ENCODE measurements at places on chromosomes 7 and 10. TPM values are rescaled to one million over a fixed set of nuclear protein-coding genes. Genes with fewer than 3 reads are reported as not detected.

DNA sequence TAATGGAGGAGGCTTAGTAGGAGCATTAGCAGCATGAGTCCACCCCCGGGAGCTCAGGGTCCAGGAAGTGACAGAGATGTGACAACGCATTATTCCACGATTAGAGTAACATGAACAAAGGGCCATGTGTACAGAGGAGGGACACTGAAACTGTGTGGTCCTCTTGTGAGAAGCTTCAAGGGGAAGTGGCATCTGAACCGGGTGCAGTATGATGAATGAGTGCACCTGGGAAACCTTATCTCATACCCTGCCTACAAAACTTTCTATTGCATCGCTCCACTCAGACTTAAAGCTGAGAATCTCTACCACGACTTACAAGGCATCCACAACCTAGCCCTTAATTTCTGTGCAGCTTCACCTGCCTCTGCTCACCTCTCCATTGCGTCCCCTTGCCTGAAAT lies 115.3 kb upstream of the AMPH start:
- DNase-seq, result no peak
- no peak overlapping the region for H3K27ac ChIP-seq
- no peak overlapping the region for H3K4me3 ChIP-seq
- H3K27me3 ChIP-seq, result no peaks in the 10 kb centered on the region
- no peaks in the 10 kb centered on the region for H3K4me1 ChIP-seq

DNA sequence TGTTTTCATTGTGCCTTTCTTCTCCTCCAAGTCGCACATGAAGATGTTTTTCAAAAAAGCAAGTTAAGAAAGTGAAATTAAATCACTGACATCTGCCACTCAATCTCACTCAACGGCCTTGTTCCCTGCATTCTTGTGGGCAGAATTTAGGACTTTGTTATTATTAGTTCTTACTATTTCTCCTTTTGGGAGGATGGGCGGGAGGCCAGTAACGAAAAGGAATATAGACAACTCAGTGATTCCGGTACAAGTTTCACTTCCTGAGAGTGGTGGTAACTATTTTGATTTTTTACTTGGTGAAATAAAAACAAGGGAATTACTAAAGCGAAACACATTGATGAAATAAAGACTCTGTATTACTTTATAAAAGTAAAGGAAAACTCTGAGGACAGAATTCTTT lies 231.9 kb upstream of the HABP2 start:
- no peak overlapping the region for H3K4me3 ChIP-seq
- H3K27me3 ChIP-seq, result no peaks in the 10 kb centered on the region
- H3K27ac ChIP-seq, result no peak overlapping the region
- no peak for DNase-seq
- no peaks in the 10 kb centered on the region for H3K36me3 ChIP-seq

- no peaks in the 10 kb centered on the region for H3K27me3 ChIP-seq
- no peaks in the 10 kb centered on the region for H3K4me1 ChIP-seq
- no peak overlapping the region for H3K4me3 ChIP-seq
- DNase-seq, result no peak
- no peaks in the 10 kb centered on the region for H3K36me3 ChIP-seq
- H3K27ac ChIP-seq, result no peak overlapping the region
Observed at GRCh38 chr10:117788911-117789310, 246.4 kb downstream of the EMX2 start.

GRCh38 chr10:74828946-74829345 lies 2.5 kb downstream of the KAT6B start:
- peaks cover 2% of the 10 kb centered on the region for H3K4me1 ChIP-seq
- no peaks in the 10 kb centered on the region for H3K36me3 ChIP-seq
- H3K4me3 ChIP-seq, result no peak overlapping the region
- no peak for DNase-seq

DNA sequence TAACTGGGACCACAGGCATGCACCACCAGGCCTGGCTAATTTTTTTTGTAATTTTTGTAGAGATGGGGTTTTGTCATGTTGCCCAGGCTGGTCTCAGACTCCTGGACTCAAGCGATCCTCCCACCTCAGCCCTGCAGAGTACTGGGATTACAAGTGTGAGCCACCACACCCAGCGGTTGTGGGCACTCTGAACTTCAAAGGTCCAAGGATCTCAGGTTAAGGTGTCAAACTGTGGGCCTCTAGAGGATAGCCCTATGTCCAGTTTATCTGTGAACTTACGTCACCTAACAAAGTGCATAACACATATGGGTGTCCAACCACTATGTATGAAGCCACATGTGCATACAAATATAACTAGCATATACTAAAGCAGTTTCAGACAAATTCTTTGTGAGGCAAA lies 3.2 kb upstream of the IL2RA start:
- H3K27ac ChIP-seq, result no peak overlapping the region
- H3K27me3 ChIP-seq, result no peaks in the 10 kb centered on the region
- H3K4me3 ChIP-seq, result no peak overlapping the region
- DNase-seq, result no peak

GRCh38 chr7:85469446-85470010 lies 282.7 kb upstream of the SEMA3D start:
- no peaks in the 10 kb centered on the region for H3K27me3 ChIP-seq
- no peak overlapping the region for H3K4me3 ChIP-seq
- H3K36me3 ChIP-seq, result no peaks in the 10 kb centered on the region
- DNase-seq, result peak; percentile 39
- no peaks in the 10 kb centered on the region for H3K4me1 ChIP-seq

DNA sequence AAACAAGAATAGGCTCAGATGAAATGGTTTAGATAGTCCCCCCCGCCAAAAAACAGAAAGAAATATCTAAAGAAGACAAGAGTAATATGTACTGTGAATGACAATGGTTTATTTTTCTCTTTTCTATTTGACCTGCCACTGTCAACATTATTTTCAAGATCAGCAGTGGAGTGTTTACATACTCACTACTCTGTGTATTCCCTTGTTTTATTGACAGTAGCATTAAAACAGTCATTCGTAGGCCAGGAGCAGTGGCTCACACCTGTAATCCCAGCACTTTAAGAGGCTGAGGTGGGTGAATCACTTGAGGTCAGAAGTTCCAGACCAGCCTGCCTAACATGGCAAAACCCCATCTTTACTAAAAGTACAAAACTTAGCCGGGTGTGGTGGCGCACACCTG lies 245.3 kb upstream of the SLC26A5 start:
- H3K27me3 ChIP-seq, result no peaks in the 10 kb centered on the region
- no peaks in the 10 kb centered on the region for H3K36me3 ChIP-seq
- no peaks in the 10 kb centered on the region for H3K4me1 ChIP-seq
- H3K4me3 ChIP-seq, result no peak overlapping the region
- no peak overlapping the region for H3K27ac ChIP-seq
- DNase-seq, result no peak

The IL6 gene
- polyA plus RNA-seq, result 19.3 TPM

Measured in lung (tissue), 17 donors.